ENCODE measurements at places on chromosomes 16 and 17.
A peak's percentile ranks its signal among the peaks of the same experiment; 100 is the strongest.

- peak; percentile 52 for DNase-seq
These were observed 66.8 kb downstream of the DNAH3 start for GRCh38 chr16:21083729-21084268.

DNA sequence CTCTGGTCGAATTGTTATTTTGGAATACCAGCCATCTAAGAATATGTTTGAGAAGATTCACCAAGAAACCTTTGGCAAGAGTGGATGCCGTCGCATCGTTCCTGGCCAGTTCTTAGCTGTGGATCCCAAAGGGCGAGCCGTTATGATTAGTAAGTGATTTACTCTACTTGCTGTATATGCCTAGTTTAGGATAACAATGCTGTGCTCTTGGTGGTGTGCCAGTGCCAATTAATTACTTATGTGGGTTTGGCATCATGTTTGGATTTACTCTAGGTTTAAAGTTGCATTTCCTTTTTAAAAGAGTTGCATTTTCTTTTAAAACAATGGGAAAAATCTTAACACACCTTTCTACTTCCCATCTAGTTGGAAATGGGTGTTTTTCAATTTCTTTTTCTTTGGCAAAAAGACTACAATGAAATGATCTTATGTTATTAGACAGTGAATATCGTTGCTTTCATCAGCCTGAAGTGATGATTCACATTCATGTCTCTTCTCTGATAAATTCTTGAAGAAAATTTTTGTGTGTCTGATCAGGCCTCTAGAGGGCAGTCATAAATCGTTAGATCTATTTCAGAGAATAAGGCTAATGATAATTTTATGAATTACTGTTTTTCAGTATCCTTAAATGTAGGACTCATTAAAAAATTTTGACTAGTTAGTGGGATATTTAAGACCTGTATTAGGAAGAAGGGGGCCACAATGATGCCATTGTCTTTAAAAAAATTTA lies 5.6 kb downstream of the SF3B3 start:
- DNase-seq = peak; percentile 68

DNA sequence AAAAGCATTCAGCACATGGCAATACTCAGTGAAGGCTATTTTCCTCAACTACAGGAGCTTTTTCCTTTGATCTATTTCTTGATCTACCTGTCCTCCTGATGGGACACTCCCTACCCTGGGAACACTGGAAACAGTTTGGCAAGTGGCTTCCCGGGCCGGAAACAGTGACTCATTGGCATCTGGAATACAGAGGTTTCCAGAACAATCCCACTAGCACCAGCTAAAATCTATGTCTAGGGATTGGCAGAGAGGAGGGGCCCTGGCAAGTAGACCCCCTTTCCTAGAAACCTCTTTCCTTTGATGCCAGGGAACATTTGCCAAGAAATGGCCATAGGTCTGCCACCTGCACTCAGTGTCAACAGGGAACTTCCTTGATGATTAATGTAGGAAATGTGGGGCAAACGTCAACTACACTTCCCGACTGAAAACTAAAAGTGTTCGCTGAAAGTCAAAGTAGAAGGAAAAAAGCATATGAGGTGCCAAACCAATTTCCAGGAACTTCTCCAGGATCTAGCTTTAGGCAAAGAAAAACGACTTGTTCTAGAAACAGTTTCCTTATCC lies 30.4 kb upstream of the FBXW10B start:
- DNase-seq = peak; percentile 85

DNA sequence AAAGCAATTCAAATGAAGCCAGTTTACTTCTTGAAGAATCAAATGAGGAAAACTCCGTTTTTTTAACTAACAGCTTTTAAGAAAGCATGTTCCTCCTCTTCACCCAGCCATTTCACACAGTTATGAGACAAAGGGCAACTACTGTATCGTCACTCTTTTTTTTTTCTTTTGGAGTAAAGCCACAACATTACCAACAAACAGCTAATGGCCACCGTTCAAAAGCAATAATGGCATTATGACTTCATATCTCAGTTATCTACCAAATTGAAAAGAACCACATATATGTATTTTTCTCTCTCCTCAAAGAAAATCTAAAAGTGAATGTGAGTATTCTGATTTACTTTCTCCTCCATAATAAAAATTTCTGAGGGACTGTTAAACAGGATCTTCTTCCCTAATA lies 14.5 kb downstream of the GRB2 start:
- no peak for DNase-seq

- DNase-seq = no peak
These were observed 32.6 kb downstream of the PLXDC1 start for GRCh38 chr17:39118674-39119419.

GRCh38 chr16:66116163-66117002 lies 250.1 kb upstream of the CDH5 start:
- no peak for DNase-seq

- no peak for DNase-seq
These were observed 197.6 kb downstream of the AATF start for GRCh38 chr17:37146086-37147064.

DNA sequence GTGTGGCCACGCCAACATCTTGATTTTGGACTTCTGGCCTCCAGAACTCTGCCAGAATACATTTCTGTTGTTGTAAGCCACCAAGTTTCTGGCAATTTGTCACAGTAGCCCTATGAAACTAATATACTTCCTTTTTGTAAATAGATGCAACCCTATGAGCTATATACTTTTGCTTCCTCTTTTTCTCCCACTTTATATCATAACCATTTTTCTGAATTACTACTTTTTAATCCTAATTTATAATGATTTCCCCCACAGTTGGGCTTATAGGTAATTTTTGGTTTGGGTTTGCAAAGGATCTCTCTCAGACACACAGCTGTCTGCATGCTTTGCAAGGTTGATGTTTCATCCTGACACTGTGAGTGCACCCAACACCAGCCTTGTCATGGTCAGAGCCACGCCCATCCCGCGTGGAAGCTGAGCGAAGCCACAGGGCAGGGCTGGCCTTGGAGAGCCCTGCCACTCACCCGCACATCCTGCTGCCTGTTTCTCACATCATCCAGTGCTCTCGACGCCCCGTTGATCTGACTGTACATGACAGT lies 5.8 kb downstream of the TRIM25 start:
- DNase-seq = peak; percentile 23

DNA sequence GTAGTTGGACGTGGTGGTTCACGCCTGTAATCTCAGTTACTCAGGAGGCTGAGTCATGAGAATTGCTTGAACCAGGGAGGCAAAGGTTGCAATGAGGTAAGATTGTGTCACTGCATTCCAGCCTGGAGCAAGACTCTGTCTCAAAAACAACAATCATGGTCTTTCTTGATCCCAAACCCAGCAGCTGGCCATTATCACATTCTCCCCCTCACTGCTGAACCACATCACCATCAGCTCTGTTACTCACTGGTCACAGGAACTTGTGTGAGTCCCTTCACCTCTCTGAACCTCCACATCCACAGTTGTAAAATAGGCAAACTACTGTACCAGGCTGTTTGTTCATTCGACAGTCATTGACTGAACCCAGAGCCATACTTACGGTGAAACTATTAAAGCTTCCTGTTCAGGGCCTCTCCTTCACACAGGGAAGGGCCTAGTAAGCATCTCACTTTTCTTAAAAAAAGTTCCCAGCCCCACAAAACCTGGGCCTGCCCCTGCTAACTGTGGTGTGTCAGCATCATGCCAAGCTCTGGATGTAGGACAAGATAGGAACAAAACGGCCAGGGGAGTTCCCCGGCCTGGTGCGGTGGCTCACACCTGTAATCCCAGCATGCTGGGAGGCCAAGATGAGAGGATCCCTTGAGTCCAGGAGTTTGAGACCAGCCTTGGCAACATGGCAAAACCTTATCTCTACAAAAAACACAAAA lies 104.7 kb downstream of the COPRS start:
- DNase-seq = peak; percentile 90

GRCh38 chr17:4657678-4658077 lies 16.2 kb upstream of the ALOX15 start:
- DNase-seq = no peak

DNA sequence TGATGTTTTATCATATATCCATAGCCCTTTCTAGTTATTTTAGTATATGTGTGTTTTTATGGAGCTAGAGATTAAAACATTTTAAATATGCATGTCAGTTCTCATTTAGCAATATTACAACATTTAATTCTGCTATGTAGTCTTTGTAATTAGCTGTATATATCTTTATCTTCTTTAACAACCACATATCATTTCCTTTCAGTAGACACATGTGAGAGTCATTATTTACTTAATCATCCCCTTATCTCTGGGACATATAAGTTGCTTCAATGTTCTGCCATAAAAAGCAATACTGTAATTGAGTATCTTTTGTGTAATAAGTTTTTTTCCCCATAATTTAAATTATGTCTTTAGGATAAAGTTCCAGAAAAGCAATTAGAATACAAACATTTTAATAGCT lies 52.0 kb upstream of the CLEC3A start:
- DNase-seq = no peak

GRCh38 chr17:16269658-16270057 lies 52.6 kb downstream of the PIGL start:
- no peak for DNase-seq

DNA sequence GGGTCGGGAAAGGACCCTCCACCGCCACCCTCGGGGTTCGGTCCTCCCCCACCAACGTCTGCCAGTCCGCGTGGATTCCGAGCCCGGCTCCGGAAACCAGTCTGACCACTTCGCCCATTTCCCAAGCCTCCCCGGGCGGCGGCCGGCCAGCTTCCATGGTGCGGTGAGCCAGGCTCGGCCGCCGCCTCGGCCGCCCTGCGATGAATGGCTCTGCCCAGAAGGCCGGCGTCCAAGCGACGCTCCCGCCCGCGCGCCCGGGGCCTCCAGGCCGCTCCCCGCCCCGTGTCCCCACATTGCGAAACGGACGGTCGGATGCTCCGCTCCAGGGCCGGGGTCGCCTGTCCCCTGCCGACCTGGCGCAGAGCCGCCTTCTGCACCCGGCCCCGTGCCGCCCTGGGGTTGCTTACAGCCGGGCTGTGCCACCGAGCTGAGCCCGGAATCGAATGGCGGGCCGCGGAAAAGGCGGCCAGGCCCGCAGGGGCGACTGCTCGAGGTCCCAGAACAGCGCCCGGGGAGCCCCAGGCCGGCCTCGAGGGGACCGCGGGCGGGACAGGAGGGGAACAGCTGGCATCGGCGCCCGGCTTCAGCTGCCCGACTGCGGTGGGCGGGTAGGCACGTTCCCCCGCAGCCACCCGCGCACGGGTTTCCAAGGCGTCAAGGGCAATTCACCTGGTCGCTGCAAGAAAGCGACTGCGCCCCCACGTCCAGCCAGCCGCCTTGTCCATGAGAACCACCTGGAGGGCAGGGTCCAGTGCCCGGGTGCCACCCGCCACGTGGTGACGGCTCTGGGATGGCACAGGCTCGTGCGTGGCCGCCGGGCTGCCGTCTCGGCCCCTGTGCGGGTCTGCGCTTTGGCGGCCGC lies 18.3 kb upstream of the CBX8 start:
- peak; percentile 79 for DNase-seq

DNA sequence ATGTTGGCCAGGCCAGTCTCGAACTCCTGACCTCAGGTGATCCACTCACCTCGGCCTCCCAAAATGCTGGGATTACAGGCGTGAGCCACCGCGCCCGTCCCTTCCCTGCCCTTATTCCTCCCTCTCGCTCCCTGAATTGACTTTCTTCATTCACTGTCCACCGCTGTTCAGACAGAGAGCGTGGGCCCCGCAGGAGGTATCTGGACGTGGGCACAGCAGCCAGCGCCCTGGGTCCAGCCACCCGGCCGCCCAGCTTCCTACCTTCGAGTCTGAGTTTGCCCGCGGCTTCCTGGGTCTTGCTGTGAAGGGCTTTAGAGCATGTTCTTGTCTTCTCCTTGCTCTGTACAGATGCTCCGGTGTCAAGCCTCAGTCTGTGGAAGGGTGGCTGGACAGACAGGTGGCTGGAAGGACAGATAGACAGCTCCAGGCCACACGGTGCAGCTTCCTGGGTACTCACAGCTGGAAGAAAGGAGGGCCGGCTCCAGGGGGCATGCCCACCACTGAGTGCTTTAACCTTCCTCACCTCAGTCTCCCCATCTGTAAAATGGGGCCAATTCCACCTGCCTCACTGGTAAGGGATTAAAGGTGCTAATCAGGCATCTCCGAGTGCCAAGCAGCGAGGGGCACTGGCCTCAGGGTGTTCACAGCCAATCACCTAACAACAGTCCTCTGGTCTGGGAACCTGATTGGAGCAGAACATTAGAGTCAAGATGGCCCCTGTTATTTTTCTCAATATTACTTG lies 13.6 kb downstream of the RHBDF2 start:
- no peak for DNase-seq

- DNase-seq = peak; percentile 76
These were observed 6.1 kb upstream of the CD300C start for GRCh38 chr17:74552037-74552436.

DNA sequence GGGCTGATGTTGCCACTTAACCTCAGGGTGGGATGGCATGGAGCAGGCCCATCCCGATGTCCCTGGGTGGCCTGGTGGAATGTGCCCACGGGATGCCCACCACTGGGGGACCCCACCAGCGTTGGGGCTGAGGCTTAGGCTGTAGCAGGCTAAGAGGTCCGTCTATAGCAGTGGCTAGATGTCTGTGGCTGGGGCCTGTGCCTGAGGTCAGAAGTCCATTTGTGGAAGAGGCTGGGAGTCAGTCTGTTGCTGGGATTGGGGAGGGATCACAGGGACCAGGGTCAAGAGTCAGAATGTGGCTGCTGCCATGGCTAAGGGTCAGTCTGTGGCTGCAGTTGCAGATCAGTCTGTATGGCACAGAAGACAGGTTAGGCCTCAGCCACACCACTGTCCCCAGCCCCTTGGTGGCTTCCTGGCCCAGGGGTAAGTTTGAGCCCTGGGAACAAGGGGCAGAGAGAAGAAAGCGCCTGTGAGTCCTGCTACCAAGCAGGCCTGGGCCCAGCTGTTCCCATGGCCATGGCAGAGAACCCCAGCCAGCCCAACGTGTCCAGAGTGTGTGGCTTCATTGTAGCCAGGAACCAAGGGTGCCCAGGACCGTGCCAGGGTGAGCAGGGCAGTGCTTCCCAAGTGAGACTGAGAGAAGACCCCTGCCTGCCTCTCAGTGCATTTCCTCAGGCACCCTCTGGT lies 35.7 kb downstream of the RAI1 start:
- no peak for DNase-seq

- no peak for DNase-seq
These were observed 15.4 kb downstream of the ABCA10 start for GRCh38 chr17:69213059-69213813.

DNA sequence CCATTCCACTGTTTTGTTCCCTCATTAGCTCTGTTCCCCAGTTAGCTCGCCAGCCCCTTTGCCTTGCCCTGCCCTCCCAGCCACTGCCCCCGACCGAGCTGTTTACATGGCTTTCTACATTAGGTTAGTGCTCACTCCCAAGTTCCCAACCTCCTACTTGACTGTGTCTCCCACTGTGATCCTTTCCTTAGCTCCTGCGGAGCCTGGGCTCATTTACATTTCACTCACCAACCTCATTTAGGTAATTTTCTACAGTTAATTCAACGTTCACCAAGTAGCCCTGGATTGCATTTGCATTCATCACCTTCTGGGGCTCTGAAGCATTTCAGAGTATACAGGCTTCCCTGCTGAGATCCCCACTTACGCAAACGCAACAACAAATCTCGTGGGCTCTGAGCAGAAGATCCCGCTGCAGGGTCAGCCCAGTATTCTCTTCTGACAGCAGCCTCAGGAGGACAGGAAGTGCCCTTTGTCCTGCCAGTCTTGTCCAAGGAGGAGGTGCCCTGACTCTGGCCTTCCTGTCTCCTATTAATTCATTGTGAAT lies 325.8 kb upstream of the CCL2 start:
- DNase-seq = no peak

- DNase-seq = no peak
These were observed 38.9 kb downstream of the SHCBP1 start for GRCh38 chr16:46582313-46582712.

Data from trophoblast cell (in vitro differentiated cells and primary cell).